ENCODE measurements at places on chromosomes 12 and 14.

DNA sequence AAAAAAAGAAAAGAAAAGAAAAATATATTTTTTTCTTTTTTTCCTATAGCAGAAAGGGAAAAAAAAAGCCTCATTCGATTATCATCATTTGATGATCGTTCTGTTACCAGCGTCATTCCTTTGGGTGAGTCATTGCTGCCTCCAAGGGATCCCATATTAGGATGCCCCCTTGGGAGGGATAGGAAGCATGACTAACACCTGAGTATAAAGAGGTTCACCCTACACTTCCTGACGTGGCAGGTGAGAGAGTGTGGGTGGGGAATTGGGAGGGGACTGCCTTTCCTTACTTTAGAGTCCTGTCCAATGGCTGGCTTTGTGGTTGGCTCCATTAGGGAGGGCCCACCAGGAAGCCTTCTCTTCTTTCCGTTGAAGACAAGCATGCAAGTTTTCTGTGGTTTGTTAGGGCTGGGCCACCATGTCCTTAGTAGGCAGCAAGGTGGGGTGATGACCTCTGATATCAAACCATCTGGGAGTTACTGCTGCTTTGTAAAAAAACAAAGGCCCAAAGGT lies 56.1 kb upstream of the FUT8 start:
- no peak for DNase-seq

DNA sequence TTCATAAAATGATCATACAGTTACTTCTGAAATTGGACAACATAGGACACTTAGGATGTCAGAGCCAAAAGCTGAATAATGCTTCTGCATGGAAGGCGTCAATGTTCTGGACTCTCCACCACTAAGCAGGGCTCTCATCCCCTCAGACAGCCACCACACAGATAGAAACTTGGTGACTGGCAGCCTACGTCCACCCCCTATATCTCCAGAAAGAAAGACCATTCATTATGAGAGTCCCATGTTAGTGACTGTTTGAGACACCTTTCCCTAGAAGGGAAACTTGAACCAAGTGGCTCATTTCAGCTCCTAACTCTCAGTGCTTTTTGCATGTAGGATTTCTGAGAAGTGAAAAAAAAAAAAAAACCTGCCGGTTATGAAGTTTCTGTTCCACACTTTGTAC lies 251.0 kb upstream of the FKBP4 start:
- no peak for DNase-seq

DNA sequence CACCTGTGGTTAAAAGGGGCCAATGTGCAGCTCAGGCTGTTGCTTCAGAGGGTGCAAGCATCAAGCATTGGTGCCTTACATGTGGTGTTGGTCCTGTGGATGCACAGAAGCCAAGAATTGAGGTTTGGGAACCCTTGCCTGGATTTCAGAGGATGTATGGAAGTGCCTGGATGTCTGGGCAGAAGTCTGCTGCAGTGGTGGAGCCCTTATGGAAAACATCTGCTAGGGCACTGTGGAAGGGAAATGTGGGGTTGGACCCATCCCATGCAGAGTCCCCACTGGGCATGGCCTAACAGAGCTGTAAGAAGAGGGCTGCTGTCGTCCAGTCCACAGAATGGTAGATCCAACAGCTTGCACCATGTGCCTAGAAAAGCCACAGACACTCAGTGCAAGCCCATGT lies 36.6 kb downstream of the PCNX1 start:
- no peak for DNase-seq

- DNase-seq, result no peak
These were observed 9.1 kb downstream of the BTBD7 start for GRCh38 chr14:93323600-93324174.

Measured in eye (tissue), 1 donor.